T-helper 17 cell (primary cell): ENCODE measurements at places on chromosomes 5 and 9. TPM values are rescaled to one million over a fixed set of nuclear protein-coding genes. Genes with fewer than 3 reads are reported as not detected.

DNA sequence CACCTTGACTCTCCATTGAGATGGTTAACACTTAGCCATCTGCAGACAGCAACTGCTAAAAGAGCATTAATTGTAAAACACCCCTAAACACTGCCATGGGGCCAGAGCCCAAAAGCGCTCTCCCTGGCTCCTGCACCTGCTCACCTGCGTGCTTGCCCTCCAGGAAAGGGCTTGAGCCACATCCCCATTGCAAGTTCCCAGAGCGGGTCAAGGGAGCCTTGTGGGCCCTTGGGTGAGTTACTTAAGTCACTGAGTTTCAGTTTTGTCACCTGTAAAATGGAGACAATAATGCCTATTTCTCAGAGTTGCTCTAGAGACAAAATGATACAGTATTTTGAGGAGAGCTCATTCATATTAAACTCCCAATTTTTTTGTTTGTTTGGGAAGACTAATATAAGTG is 967.8 kb downstream of the PTPRD start:
- no peak for DNase-seq
- H3K4me3 ChIP-seq, result no peak overlapping the region
- H3K4me1 ChIP-seq, result peaks cover 2% of the 10 kb centered on the region
- H3K27ac ChIP-seq, result no peak overlapping the region
- no peaks in the 10 kb centered on the region for H3K27me3 ChIP-seq

DNA sequence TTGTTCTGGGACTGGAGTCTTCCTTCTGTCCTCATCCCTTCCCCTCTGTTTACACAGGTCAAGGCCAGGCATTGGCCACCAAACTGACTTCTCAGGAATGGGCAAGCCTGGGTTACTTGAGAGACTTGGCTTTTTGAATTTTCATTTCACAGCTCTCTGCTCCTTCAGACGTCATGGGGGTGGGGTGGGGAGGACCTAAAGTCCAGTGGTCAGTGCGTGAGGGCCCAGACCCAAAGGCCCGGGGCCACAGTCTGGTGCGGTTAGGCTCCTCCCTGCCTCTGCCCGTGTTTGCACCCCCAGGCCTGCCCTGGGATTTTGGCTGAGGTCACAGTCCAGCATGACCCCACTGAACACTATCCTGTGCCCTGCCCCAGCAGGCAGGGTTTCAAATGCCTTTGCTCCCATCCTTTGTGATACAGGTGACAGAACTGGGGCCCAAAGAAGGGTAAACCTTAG is 4.1 kb upstream of the CXXC5 start:
- no peak overlapping the region for H3K4me3 ChIP-seq
- no peak for DNase-seq
- no peaks in the 10 kb centered on the region for H3K36me3 ChIP-seq
- H3K27me3 ChIP-seq, result peaks cover 16% of the 10 kb centered on the region

- H3K27ac ChIP-seq, result no peak overlapping the region
- DNase-seq, result no peak
- no peak overlapping the region for H3K4me3 ChIP-seq
- no peaks in the 10 kb centered on the region for H3K36me3 ChIP-seq
- no peaks in the 10 kb centered on the region for H3K27me3 ChIP-seq
These were observed 614.7 kb downstream of the CSNK1G3 start for GRCh38 chr5:124126504-124127217.

DNA sequence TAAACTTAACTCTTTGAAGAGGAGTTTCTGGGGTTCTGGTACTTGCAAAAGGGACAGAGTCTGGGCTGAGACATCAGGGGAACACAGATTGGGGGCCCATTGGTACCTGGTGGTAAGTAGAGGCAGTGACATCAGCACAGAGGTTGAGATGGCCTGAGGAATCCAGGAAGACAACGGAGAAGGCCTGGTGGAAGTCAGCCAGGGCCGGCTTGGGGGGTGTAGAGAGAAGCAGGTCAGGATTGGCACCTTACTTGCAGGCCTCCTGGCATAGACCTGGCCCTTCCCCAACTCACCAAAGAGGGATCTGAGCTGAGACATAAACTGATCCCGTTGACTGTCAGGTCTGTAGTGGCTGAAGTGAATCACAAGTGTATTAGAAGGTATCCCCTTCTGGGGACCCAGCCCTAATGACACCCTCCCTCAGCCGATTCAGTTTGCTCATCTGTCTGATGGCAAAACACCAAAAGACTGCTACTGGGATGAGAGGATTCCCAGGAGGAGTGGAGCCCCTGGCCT is 5.5 kb downstream of the NOL6 start:
- H3K27ac ChIP-seq, result no peak overlapping the region
- no peaks in the 10 kb centered on the region for H3K27me3 ChIP-seq
- no peak overlapping the region for H3K4me3 ChIP-seq
- DNase-seq, result no peak
- H3K4me1 ChIP-seq, result peaks cover 14% of the 10 kb centered on the region
- H3K36me3 ChIP-seq, result peaks cover 10% of the 10 kb centered on the region

DNA sequence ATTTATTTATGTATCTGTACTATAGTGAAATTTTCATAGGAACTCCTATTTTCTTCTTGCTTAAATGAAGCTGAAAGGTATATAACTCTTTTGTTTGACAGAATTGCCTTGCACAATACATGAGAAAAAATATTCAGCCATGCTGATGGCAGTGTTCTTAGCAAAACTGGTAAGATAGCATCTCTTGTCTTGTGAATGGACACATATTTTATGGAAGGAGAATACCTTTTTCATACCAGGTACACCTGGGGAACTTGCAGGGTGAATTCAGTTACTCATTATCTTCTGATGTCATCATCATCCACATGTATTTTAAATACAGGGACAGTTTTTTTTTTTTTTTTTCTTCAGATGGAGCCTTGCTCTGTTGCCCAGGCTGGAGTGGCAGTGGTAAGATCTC is 49.4 kb downstream of the MAMDC2 start:
- no peak for DNase-seq
- H3K4me1 ChIP-seq, result peaks cover 13% of the 10 kb centered on the region
- H3K27ac ChIP-seq, result peak overlapping the region; percentile 8
- H3K27me3 ChIP-seq, result peaks cover 7% of the 10 kb centered on the region
- H3K36me3 ChIP-seq, result peaks cover 8% of the 10 kb centered on the region
- no peak overlapping the region for H3K4me3 ChIP-seq

GRCh38 chr5:50751064-50751657 is 84.7 kb downstream of the PARP8 start:
- H3K36me3 ChIP-seq, result peaks cover 4% of the 10 kb centered on the region
- no peaks in the 10 kb centered on the region for H3K27me3 ChIP-seq
- peak overlapping the region; percentile 96 for H3K27ac ChIP-seq

DNA sequence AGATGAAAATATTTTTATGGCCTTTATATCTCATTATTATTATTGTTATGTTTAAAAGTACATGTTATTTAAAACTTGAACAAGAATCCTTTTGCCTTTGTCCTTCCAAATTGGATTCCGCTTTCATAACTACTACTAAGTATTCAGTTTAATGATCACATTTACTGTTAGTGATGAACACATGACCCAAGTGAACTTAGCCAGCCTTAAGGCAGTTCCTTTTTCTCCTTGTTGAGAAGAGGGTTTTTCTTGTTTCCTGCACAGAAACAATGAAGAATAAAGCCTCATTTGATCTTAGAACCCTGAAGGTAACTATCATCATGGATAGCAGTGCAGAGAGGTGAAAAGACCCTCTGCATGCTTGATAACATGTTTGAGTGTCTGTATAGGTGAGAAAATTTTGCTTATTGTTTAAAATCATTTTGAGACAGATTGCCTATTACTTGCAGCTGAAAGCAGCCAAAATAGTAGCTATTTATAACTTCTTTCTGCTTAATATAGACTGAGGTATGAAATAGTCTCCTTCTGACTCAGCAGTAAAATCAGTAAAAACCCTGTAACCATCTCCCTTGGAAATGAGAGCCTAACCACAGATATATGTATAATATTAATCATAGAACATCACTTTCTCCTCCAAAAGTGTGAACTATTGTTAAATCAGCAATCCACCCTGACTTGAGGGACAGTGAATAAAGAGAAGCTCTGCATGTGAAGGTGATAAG is 266.2 kb downstream of the SPATA31D1 start:
- no peak overlapping the region for H3K4me3 ChIP-seq
- H3K36me3 ChIP-seq, result no peaks in the 10 kb centered on the region
- H3K27me3 ChIP-seq, result no peaks in the 10 kb centered on the region
- no peaks in the 10 kb centered on the region for H3K4me1 ChIP-seq

GRCh38 chr9:2209400-2209799 is 194.3 kb downstream of the SMARCA2 start:
- H3K27ac ChIP-seq, result no peak overlapping the region
- H3K4me3 ChIP-seq, result no peak overlapping the region
- DNase-seq, result no peak
- no peaks in the 10 kb centered on the region for H3K4me1 ChIP-seq
- peaks cover 2% of the 10 kb centered on the region for H3K36me3 ChIP-seq
- no peaks in the 10 kb centered on the region for H3K27me3 ChIP-seq

DNA sequence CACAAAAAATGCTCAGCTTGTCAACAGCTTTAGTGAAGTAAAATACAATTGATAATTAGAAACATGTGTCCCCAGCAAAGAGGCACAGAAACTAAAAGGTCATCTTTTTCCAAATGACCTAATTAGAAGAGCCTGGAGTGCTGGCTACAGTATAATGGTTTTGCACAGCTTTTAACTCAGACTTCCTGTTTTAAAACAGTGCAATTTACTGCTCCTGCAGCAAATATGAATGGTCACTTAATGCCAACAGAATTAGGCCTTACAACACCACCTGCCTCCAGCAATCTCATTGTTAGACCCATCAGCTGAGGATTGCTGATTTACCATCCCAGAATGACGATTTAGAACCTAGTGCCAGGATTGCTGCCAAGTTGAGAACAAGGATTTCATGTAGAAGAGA is 239.3 kb downstream of the CETN3 start:
- H3K27me3 ChIP-seq, result no peaks in the 10 kb centered on the region
- H3K27ac ChIP-seq, result no peak overlapping the region
- no peak for DNase-seq
- no peak overlapping the region for H3K4me3 ChIP-seq
- H3K4me1 ChIP-seq, result no peaks in the 10 kb centered on the region
- no peaks in the 10 kb centered on the region for H3K36me3 ChIP-seq

DNA sequence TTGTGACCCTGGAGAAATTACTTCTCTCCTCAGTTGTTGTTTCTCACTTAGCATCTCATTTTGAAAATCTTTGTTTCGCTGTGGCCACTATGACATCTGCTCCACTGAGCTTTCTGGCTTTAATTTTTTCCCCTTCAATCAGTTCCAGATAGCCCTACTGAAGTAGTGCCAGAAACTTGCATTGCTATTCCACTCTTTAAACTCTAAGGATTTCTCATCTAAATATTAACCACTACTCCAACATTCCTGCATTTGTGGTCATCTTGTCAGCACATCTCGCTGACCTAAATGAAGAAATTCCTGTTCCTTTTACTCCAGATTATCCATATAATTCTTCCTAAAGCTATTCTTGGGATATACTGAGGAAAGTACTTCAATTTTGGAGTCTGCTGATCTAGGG is 15.3 kb upstream of the NOL6 start:
- DNase-seq, result no peak
- H3K4me1 ChIP-seq, result peaks cover 4% of the 10 kb centered on the region
- no peak overlapping the region for H3K4me3 ChIP-seq
- no peak overlapping the region for H3K27ac ChIP-seq

DNA sequence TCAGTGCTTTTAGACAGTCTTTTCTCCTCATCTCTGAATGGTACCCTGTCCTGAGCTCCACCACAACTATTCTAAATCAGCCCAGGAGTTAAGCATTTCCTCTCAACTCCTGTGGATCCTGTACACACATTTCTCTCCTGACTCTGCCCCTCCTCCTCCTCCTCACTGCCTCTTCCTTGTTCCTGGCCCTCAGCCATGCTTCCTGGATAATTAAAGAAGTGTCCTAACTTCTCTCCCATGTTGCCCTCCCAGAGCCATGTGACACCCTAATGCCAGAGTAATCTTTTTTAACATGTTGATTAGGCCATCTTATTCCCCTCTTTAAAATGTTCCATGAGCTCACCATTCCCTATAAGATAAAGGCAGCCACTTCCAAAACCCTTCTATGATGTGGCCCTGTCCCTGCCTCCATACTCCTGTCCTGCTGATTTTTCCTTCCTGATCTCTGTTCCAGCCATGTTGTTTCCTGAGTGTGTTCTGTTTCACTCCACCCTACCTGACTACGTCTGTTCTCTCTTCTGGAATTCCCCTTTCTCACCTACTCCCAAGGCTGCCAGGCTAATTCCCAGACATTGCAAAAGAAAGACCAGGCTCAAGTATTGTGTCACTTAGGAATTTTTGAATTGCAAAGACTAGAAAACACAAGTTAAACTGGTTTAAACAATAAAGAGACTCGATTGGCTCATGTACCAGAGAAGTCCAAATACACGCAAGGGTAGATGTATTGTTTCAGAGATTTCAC is 295.2 kb downstream of the MAST4 start:
- H3K4me3 ChIP-seq, result no peak overlapping the region
- peaks cover 4% of the 10 kb centered on the region for H3K36me3 ChIP-seq
- H3K27me3 ChIP-seq, result peaks cover 15% of the 10 kb centered on the region
- no peak overlapping the region for H3K27ac ChIP-seq

DNA sequence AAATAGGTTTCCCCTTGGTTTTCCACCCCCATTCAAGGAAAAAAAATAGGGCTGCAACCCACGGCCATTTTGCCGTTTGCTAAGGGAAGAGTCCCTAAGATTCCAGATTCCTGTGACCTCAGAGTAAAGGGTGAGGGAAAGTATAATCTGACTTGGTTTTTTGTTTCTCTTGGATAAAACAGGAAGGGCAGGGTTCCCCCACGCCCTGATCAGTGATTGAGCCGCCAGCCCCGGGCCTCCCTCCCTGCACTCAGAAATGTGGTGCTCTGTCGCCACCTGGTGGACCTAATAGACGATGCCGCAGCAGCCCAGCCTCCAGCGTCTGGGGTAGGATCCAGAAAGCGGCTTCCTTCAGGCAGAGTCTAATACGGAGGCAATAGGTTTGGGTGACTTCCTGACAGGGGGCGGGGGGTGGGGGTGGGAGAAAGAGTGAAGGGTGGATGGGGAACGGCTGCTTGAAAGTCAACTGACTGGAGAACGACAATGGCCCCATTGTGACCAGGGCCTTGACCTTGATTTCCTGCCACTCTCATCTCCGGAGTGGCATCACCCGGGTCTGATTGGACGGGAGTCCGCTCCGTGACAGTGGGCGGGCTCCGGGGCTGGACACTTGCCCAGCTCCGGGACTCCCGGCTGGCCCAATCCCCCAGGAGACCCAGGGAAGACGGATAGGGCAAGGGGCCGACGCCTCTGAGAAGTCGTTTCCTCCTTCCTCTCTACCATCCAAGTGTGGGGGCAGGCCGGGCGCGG is 17.8 kb upstream of the CYSTM1 start:
- no peaks in the 10 kb centered on the region for H3K27me3 ChIP-seq
- peak; percentile 70 for DNase-seq
- H3K27ac ChIP-seq, result peak overlapping the region; percentile 65
- H3K36me3 ChIP-seq, result peaks cover 3% of the 10 kb centered on the region
- H3K4me3 ChIP-seq, result peak overlapping the region; percentile 71

HSD17B3 gene
- 1.2 TPM for total RNA-seq

FAM221B gene
- not detected for total RNA-seq

ZFP2 gene
- total RNA-seq, result 0.52 TPM

DMRT3 gene
- total RNA-seq, result not detected
